ENCODE measurements at places on chromosomes 13 and 19.

- no peak for DNase-seq
These were observed 2.8 kb upstream of the DZIP1 start for GRCh38 chr13:95647321-95647720.

- no peak for DNase-seq
These were observed 4.7 kb downstream of the CCDC8 start for GRCh38 chr19:46408664-46409039.

- DNase-seq: no peak
These were observed 24.6 kb downstream of the MPHOSPH8 start for GRCh38 chr13:19657872-19658591.

GRCh38 chr13:100209857-100210825, 121.2 kb downstream of the PCCA start:
- peak; percentile 33 for DNase-seq

DNA sequence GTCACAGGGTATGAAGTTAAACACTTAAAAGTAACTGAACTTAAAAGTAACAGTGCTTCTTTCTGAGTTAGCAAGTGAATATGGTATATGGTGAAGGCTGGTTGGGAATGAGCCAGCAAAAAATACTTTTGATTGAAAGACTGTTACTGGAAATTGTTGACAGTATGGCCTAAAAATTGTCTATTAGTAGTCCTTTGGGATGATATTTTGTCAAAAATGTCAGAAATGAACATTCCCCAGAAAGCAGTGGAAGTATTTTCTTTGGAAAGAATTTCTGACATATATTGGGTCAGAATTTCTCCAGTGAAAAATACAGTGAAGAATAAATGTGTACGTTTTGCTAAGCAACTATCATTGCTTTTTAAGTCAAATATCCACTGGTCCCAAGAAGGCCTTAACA, 860.5 kb downstream of the PCDH9 start:
- no peak for DNase-seq

- DNase-seq: no peak
These were observed 15.4 kb downstream of the MED26 start for GRCh38 chr19:16612636-16613035.

- DNase-seq: peak; percentile 5
These were observed 10.0 kb downstream of the ATP7B start for GRCh38 chr13:52001120-52001731.

GRCh38 chr19:6693681-6694080, 23.7 kb upstream of the TNFSF14 start:
- no peak for DNase-seq

DNA sequence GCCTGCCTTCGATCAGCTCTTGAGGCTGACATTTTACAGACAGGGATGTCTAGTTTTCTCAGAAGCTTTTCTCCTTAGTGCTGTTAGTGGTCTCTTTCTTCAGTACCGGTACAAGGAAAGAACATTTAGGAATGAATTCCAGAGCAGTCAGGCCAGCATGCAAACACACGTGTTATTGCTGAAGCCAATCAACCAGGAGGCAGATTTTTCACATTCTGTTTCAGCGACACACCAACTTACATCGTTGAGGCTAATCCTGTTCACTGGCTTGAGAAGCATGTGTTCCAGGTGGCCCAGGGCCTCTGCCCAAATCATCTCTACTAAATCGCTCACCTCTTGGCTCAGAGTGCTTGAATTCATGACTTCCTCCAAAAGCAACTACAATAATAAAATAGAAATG, 19.2 kb downstream of the PARP4 start:
- DNase-seq: no peak

DNA sequence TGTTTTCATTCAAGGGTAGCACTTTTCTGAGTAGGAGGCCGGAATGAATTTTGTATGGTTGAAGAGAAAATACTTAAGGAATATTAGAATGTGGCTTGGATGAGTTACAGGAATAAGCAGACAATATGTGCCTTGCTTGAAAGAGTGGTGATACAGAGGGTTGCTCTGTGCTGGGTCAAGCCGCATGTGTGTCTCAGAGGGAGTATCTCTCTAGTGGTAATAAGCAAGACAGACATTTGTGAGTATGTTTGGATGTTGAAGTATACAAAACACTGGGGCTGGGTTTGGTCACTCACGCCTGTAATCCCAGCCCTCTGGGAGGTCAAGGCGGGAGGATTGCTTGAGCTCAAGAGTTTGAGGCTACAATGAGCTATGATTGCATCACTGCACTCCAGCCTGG, 103.9 kb downstream of the LMO7 start:
- DNase-seq: no peak

DNA sequence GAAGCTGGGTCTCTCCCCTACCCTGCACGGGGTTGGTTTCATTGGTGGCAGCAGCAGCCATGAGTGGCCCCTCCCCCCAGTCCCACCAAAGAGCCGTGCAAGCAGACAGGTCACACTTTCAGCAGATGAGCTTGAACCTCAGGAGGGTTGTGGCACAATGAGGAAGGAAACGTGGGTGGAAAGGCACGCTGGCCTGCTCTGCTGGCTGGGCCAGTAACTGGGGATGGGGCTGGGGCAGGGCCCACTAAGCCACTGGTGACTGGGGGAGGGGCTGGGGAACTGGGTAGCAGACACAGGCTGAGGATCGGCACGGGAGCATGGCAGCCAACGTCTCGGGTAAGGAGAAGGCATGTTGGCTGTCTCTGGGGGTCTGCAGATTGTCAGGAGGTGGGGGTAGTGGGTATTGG, at the start of gene P2RY11:
Gene P2RY11 (plus strand): TSS at position 289 of the 407 bp plus-strand sequence. CDS start 29 bp downstream, at position 318.
- no peak for DNase-seq

GRCh38 chr13:39910041-39910440, 254.6 kb downstream of the COG6 start:
- DNase-seq: no peak

GRCh38 chr13:63149375-63149774, 1733.7 kb upstream of the PCDH20 start:
- DNase-seq: no peak

- DNase-seq: no peak
These were observed 64.1 kb downstream of the ZNF429 start for GRCh38 chr19:21569494-21569865.

GRCh38 chr19:29878973-29879654, 62.9 kb upstream of the URI1 start:
- peak; percentile 50 for DNase-seq

- DNase-seq: no peak
These were observed 18.4 kb upstream of the MYCBP2 start for GRCh38 chr13:77345150-77345780.

DNA sequence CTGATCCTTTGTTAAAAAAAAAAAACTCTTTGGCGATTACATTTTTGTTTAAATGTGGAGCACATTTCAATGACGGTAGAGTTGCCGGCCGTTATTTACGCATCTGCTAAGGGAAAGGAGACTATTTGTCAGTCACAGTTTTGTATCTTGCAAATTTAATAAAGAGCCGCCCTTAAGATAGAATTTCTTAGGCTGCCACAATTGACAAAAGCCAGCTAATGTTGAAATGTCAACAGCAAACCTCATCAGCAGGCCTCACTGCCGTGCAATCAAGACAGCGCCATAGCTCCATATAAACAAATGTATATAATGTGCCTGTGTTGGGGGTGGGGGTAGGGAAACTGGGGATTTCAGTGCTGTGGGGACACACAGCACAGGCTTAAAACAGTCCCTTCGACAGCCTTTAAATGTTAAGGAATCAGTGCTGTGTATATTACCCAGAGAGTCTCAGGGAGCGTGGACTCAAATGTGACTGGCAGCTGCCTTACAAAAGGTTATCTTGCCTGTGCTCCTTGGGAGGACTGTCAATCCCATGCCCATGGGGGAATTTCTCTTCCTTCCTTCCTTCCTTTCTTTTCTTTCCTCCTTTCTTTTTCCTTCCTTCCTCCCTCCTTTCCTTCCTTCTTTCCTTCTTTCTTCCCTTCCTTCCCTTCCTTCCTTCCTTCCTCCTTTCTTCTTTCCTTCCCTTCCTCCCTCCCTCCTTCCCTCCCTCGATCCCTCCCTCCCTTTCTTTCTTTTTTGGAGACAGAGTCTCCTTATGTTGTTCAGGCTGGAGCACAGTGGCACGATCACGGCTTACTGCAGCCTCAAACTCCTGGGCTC, 108.0 kb downstream of the URI1 start:
- DNase-seq: no peak

- DNase-seq: no peak
These were observed 2.1 kb downstream of the CLEC4G start for GRCh38 chr19:7729831-7730285.

DNA sequence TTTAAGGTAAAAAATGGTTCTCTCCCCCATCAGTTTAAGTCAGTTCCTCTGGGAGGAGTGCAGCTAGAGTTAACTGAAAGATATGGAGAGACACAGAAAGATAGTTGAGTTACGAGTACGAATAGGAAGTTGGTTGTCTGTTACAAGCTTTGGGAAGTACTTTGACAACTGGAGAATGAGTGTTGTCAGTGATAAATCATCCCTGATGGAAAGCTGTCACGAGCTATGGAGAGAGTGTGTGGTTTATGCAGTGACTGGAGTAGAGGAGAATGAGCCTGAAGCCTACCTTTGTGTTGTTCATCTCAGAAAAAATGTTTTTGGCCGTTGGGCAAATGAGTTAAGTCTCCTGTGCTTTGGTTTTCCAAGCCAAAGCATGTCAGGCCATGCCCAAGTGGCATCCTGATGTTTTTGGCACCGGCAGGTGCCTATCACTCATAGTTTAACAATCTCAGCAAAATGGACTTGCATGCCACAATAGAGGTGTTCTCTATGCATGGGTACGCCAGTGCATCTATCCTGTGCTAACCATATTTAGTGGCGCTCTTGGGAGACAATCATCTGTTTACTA, 350.2 kb downstream of the IRS2 start:
- DNase-seq: no peak

DNA sequence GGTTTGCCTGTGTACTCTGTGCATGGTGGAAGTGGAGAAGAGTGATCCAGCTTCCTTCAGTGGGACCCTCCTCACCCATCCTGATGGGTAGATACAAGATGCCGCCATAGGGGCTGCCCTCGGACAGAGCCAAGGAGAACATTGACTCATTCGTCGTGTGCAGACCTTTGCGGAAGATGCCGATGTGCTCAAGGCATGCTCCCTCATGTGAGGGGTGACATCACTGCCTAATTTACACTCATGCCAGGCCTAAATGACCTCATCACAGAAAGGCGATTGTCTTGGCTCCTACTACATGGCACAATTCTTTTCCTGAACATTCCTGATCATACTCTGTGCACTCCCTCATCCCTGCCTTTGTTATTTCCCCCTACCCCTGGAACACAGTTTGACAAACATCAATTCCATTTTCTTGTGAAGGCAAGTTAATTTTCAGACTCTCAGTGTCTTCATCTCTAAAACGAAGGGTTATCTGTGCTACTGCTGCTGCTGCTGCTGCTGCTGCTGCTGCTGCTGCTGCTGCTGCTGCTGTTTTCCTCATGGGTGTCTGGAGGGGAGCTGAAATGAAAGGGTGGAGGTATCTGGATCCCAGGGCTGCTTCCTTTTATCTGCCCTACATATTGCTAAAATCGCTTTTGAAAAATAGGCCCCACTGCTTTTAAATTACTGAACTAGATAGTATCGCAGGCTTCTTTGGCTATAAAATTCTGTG, 146.5 kb upstream of the ARGLU1 start:
- DNase-seq: peak; percentile 25

DNA sequence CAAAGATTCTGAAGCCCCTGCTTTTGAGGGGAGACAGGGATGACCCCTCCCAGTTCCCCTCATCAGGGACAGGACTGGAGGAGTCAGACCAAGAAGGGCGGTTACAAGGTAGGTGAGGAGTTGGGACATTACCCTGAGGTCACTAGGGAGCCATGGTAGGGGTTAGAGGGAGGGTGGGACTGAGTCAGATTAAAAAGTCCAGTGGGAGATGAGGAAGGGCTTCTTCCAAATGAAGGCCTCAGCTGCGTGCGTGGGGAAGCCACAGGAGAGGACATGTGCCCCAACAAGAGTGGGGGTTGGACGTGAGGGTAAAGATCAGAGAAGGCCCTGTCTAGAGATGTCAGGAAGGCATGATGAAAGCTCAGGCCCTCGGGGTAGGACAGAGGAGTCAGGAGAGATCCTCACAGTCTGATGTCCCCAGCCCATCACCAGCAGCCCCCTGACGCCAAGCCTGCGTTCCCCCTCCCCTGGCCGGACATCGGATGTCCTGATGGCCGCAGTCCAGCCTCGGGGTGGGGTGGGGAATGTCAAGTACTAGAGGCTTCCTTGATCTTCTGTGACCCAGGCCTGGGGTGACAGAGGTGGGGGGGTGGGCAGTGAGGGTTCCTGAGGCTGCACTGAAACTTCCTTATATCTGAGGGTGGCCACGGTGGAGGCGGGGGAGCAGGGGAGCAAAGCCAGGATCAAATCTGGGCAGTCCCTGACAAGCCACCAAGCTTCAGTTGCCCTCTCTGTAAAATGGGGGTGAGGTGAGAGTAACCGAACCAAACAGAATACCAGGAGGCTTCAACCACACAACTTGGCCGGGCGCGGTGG, 6.5 kb upstream of the MFSD12 start:
- DNase-seq: no peak
